KBM-7 (cell line): ENCODE measurements at places on chromosomes 4 and X.

DNA sequence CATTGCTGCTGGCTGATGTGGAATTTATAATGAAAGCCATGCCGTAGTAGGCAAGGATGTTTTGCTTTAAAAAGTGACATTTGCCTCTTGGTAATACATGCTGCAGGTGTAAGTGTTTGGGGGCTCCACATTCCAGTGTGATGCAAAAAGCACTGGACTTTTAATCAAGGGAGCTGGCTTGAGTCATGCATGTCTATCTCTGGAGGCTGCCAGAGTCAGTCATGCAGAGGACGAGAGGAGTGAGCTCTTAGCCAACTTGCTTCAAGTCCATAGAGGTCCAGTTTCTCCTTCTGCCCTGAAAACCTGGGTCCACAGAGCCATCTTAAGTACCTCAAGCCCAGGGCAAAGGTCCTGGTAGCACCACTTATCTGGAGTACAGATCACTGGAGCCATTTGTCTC is 11.6 kb upstream of the CXCL13 start:
- DNase-seq: no peak

DNA sequence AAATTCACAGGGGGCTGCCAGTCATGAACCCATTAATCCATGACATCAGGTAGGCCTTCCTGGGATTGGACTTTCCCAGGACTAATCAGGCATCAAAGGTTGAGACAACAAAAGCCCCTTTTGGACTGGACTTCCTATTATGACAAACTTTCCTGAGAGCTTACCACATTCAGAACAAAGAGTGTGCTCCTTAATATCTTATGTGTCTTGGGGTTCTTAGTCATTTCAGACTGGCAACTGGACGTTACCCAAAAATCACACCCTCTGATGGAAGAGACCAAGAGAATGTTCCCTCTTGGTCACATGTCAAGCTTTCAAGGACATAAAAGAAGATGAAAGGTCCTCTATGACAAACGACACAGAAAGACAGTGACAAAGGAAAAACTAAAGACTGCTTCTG is 31.6 kb upstream of the PPP1R2C start:
- DNase-seq: no peak

DNA sequence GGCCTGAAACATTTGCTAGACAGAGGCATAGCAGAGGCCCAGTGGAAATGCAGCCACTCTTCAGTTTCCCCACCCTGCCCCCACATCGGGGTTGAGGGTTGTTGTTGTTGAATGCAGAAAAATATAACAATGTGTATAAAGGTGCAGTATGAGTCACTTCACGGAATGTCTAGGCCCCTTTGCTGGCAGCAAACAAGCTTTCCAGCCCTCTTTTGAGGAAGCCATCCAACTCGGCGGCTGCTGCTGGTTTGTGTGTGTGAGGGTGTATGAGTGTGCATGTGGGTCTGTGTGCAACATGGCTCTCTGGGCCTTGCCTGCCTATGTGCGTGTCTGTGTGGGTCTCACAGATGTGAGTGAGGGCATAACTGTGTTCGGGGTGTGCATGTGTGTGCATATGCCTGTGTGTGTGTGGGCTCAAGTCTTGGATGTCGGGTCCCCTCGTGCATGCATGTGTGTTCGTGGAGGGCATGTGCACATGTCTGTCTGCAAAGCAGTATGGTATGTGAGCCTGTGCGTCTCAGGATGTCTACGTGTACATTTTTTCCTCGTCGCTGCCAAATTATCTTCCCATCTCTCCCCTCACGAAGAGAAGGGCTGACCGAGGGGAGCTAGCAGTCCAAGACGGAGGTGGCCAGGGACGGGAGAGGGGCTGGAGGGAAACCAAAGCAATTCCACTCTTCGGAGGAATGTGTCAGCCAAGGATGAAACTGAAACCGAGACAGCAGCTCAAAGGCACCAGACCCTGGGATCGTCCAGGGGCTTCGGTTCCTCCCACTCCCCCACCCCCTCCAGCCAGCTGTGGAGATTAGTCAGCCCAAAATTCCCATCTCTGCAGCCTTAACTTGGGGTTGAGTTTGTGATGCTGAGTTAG is 8.4 kb upstream of the ELF4 start:
- DNase-seq: peak; percentile 43

- DNase-seq: peak; percentile 79
These were observed 25.2 kb upstream of the G3BP2 start for GRCh38 chr4:75698162-75698962.

DNA sequence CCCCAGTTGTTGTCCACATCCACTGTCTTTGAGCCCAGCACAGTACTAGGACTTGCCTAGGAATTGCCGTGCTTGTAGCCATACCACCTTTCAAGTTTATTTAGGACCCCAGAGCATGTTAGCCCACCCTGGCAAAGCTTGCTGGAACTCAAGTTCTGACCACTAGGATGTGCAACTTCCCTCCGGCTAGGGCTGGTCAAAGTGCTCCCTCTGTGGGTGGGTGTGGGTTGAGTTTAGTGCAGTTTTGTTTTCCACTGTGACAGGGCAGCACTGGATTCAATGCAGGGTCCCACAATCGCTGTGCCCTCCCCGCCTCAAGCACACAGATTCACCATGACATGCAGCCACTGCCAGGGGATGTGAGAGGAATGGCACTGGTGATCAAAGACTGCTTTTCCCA is 96.0 kb downstream of the RASGEF1B start:
- no peak for DNase-seq
